Activated CD8-positive, alpha-beta T cell treated with anti-CD3 and anti-CD28 coated beads for 36 hours (primary cell): ENCODE measurements at places on chromosomes 2 and 18. TPM values are rescaled to one million over a fixed set of nuclear protein-coding genes. Genes with fewer than 3 reads are reported as not detected.

GRCh38 chr2:121228521-121228920 lies 56.5 kb downstream of the TFCP2L1 start:
- H3K4me1 ChIP-seq = no peaks in the 10 kb centered on the region
- no peak overlapping the region for H3K4me3 ChIP-seq
- H3K27me3 ChIP-seq = no peaks in the 10 kb centered on the region
- no peak for DNase-seq
- no peak overlapping the region for H3K27ac ChIP-seq

GRCh38 chr2:237998530-237998929 lies 31.7 kb downstream of the UBE2F start:
- H3K27ac ChIP-seq = peak overlapping the region; percentile 98
- H3K27me3 ChIP-seq = no peaks in the 10 kb centered on the region
- peak overlapping the region; percentile 49 for H3K4me3 ChIP-seq
- H3K36me3 ChIP-seq = peaks cover 71% of the 10 kb centered on the region
- peak; percentile 80 for DNase-seq

DNA sequence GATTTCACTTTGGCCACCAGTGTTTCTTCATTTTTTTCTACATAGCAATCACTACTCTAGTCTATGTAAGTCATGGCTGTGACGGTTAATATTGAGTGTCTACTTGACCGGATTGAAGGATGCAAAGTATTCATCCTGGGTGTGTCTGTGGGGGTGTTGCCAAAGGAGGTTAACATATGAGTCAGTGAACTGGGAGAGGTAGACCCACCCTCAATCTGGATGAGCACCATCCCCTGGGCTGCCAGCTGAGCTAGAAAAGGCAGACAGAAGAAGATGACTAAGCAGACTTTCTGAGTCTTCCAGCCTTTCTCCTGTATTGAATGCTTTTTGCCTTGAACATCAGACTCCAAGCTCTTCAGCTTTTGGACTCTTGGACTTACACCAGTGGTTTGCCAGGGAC lies 265.0 kb upstream of the SLC8A1 start:
- no peak overlapping the region for H3K4me3 ChIP-seq
- no peaks in the 10 kb centered on the region for H3K36me3 ChIP-seq
- no peak overlapping the region for H3K27ac ChIP-seq
- H3K4me1 ChIP-seq = no peaks in the 10 kb centered on the region
- no peak for DNase-seq

DNA sequence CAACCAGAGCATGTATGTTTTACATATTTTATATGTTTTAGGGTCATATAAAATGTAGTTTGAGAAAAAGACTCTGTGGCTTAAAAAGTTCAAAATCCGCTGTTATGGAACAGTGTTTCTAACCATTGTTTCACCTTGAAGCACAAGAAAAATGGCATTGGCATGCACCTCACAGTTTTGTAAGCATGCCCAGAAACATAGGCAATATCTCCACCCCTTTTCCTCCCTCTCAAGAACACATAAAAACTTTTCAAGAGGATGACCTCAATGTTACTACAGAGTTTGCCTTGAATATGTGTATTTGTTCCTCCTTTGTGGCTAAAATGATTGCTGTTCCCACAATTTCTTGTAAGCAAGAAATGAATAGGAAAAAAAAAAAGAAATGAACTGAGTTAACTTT lies 29.3 kb upstream of the SLC40A1 start:
- no peak overlapping the region for H3K4me3 ChIP-seq
- no peak overlapping the region for H3K27ac ChIP-seq
- H3K4me1 ChIP-seq = peaks cover 3% of the 10 kb centered on the region
- no peaks in the 10 kb centered on the region for H3K36me3 ChIP-seq

DNA sequence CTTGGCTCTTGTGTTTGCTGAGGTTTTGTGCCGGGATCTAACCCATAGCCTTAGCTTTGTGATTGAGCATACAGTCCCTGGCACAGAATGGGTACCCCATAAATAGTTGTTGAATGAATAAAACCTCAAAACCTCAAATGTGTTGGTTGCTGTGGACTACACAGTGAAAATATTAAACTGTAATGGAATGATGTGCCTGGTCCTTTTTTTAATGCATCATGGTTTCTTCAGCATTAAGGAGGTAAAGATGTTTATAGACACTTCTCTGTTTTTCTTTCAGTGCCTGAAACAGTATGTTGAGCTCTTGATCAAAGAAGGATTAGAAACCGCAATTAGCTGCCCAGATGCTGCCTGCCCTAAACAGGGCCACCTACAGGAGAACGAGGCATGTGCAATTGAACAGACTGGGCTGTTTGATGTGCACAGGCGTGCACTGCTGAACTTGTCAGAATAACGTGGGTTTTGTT lies 97.0 kb downstream of the RNF144A start:
- no peaks in the 10 kb centered on the region for H3K27me3 ChIP-seq
- H3K27ac ChIP-seq = no peak overlapping the region
- peaks cover 9% of the 10 kb centered on the region for H3K36me3 ChIP-seq
- DNase-seq = peak; percentile 41
- H3K4me1 ChIP-seq = peaks cover 17% of the 10 kb centered on the region

Gene UGT1A3
- not detected for total RNA-seq

DNA sequence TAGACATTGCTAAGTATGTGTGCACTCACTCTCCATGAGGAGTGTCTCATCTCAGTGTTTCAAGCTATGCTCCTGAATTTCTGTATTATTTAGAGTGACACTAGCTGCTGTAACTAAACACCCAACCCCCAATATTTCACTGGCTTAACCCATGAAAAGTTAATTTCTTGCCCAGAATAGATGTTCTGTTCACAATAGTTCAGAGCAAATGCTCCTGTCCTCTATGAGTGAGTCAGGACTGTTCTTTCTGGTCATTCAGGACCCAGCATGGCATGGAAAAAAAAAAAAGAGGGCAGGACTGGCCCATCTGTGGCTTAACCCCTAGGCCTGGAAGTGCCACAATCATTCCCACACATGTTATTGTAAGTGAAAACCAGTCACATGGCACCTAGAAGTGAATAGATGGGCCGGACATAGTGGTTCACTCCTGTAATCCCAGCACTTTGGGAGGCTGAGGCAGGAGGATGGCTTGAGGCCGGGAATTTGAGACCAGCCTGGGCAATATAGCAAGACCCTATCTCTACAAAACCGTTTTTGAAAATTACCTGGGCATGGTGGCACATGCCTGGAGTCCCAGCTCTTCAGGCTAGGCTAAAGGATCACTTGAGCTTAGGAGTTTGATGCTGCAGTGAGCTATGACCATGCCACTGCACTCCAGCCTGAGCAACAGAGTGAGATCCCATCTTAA lies 663.6 kb downstream of the IRS1 start:
- H3K36me3 ChIP-seq = no peaks in the 10 kb centered on the region
- no peak overlapping the region for H3K27ac ChIP-seq
- H3K4me3 ChIP-seq = no peak overlapping the region
- DNase-seq = no peak
- H3K27me3 ChIP-seq = peaks cover 4% of the 10 kb centered on the region
- peaks cover 2% of the 10 kb centered on the region for H3K4me1 ChIP-seq
